ENCODE measurements at places on chromosomes 16 and 17. TPM values are rescaled to one million over a fixed set of nuclear protein-coding genes. Genes with fewer than 3 reads are reported as not detected.

GRCh38 chr17:49913226-49914095, 55.5 kb upstream of the DLX4 start:
- peaks cover 87% of the 10 kb centered on the region for H3K27me3 ChIP-seq
- no peak overlapping the region for H3K27ac ChIP-seq
- H3K4me1 ChIP-seq = peaks cover 56% of the 10 kb centered on the region
- DNase-seq = no peak

- no peak for DNase-seq
- H3K27ac ChIP-seq = no peak overlapping the region
- H3K36me3 ChIP-seq = no peaks in the 10 kb centered on the region
- no peaks in the 10 kb centered on the region for H3K27me3 ChIP-seq
- H3K4me3 ChIP-seq = no peak overlapping the region
- H3K4me1 ChIP-seq = no peaks in the 10 kb centered on the region
Measured at GRCh38 chr16:69469807-69470561, 45.6 kb downstream of the CYB5B start.

GRCh38 chr17:12952012-12952411, 65.8 kb downstream of the ELAC2 start:
- no peaks in the 10 kb centered on the region for H3K36me3 ChIP-seq
- H3K27me3 ChIP-seq = no peaks in the 10 kb centered on the region
- no peak overlapping the region for H3K4me3 ChIP-seq
- no peak for DNase-seq

DNA sequence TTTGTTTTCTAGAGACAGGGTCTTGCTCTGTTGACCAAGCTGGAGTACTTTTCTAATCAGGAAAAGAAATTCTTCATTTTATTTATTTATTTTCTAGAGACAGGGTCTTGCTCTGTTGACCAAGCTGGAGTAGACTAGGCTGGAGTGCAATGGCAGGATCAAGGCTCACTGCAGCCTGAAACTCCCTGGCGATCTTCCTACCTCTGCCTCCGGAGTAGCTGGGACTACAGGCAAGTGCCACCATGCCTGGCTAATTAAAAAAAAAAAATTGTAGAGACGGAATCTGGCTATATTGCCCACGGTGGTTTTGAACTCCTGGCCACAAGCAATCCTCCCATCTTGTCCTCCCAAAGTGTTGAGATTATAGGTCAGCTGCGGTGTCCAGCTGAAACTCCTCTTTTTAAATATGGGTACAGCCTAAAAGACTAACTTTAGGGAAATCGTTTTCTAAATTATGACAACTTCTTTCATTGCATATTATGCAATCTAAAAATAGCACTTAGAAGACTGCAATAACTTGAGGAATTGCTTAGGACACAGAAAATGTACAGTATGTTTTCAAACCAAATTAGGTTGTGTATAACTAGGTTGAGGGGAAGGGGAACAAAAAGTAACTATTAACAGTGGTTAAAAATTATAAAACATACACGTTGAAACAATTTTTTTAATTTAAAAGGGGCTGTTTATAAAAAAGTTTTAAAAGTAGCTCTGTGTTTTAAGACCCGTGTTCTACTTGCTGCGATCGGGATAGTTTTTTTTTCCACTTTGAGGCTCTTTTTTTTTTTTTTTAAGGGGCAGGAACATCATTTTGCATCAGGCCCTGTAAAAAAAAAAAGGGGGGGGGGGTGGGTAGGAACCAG, 4.7 kb downstream of the PRAC1 start:
- H3K27me3 ChIP-seq = peaks cover 100% of the 10 kb centered on the region
- no peaks in the 10 kb centered on the region for H3K4me1 ChIP-seq

The NHLRC4 gene
- total RNA-seq = 0.28 TPM

The KRT33B gene
- total RNA-seq = not detected

The HP gene
- not detected for total RNA-seq

The E2F4 gene
- total RNA-seq = 35.3 TPM
